ENCODE measurements at places on chromosomes 5 and 9. TPM values are rescaled to one million over a fixed set of nuclear protein-coding genes. Genes with fewer than 3 reads are reported as not detected.

Gene FAM169A
- 26.1 TPM for total RNA-seq

Gene LEAP2
- 6.8 TPM for total RNA-seq

DNA sequence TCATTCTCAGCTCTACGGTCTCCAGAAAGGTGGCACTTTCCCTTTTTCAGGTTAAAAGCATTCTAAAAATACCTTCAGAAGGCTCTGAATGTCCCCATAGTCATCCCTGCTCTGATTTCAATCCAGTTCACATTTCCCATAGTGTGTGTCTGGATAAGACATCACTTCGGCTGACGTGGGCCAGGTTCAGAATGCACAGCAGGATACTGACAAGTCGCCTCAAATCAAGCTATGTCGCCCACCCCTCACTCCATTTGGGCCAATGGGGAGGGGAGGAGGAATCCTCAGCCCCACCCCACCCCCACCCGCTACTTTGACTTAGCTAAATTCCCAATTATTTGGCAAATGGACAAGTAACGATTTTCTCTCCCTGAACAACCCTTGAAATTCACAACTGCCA, 148.0 kb downstream of the SLIT3 start:
- H3K4me3 ChIP-seq: no peak overlapping the region
- no peaks in the 10 kb centered on the region for H3K36me3 ChIP-seq
- DNase-seq: no peak
- peaks cover 7% of the 10 kb centered on the region for H3K27me3 ChIP-seq
- H3K27ac ChIP-seq: no peak overlapping the region

Gene SLC6A7
- not detected for total RNA-seq

Gene ENHO
- not detected for total RNA-seq

DNA sequence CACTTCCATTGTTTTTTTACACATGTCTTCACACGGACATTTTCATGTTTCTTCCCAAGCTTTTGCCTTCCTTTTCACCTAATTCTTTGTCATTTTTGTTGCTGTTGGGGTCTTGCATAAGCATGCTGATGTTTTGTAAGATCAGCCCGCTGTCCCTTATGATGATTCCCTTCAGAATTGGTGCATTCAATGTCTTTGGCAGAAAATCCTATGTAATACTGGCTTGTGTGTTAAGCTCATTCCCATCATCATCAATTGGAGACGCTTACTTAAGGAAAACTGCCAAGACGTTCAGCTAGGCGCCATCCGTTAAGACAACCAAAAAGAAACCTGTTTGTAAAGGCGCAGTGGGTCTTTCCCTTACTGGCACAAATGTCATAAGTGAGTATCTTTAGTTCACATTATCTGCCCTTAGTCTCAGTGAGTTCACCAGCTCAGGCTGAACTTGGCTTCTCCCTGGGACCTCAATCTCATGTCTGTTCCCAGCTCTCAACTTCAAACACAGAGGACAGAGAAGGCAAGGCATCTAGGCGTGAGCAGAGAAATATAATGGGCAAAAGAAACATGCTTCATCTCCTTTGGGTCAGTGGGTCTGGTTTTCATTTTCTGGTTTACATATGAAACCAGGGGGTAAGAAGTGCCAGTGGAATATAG, 97.9 kb downstream of the EFNA5 start:
- no peak overlapping the region for H3K4me3 ChIP-seq
- H3K36me3 ChIP-seq: no peaks in the 10 kb centered on the region
- no peak for DNase-seq
- peaks cover 16% of the 10 kb centered on the region for H3K4me1 ChIP-seq

- no peaks in the 10 kb centered on the region for H3K4me1 ChIP-seq
- no peak for DNase-seq
- no peak overlapping the region for H3K4me3 ChIP-seq
- no peaks in the 10 kb centered on the region for H3K27me3 ChIP-seq
- H3K27ac ChIP-seq: no peak overlapping the region
These were observed 29.9 kb upstream of the MYOT start for GRCh38 chr5:137837491-137838394.

- no peaks in the 10 kb centered on the region for H3K36me3 ChIP-seq
- H3K27me3 ChIP-seq: peaks cover 1% of the 10 kb centered on the region
- H3K27ac ChIP-seq: no peak overlapping the region
- no peak overlapping the region for H3K4me3 ChIP-seq
- no peak for DNase-seq
- H3K4me1 ChIP-seq: no peaks in the 10 kb centered on the region
These were observed 498.8 kb upstream of the CD180 start for GRCh38 chr5:67695369-67695768.
